SK-N-SH treated with all-trans-retinoic acid at 6 μM for 48 hours (cell line): ENCODE measurements at places on chromosomes 5 and 9.

DNA sequence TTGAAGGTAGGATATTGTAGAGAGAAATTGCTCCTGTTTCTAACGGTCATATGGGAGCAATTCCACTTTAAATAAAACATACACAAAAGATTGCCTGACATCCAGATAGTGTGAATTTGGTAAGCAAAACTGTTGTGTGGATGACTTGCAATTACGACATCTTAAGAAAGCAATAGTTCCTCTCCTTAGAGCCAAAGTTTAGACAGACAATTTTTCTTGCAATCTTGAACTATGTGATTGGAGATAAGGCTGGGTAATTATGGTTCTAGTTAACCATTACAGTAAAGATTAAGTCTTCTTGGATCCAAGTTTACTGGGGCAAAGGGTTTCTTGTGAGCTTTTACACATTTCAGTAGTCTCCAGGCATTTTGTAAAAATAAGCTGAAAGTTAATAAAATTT is 1080.6 kb upstream of the CDH6 start:
- ATAC-seq = no peak

- ATAC-seq = peak; percentile 53
Observed at GRCh38 chr5:168291964-168292785, 730 bp downstream of the WWC1 start.

DNA sequence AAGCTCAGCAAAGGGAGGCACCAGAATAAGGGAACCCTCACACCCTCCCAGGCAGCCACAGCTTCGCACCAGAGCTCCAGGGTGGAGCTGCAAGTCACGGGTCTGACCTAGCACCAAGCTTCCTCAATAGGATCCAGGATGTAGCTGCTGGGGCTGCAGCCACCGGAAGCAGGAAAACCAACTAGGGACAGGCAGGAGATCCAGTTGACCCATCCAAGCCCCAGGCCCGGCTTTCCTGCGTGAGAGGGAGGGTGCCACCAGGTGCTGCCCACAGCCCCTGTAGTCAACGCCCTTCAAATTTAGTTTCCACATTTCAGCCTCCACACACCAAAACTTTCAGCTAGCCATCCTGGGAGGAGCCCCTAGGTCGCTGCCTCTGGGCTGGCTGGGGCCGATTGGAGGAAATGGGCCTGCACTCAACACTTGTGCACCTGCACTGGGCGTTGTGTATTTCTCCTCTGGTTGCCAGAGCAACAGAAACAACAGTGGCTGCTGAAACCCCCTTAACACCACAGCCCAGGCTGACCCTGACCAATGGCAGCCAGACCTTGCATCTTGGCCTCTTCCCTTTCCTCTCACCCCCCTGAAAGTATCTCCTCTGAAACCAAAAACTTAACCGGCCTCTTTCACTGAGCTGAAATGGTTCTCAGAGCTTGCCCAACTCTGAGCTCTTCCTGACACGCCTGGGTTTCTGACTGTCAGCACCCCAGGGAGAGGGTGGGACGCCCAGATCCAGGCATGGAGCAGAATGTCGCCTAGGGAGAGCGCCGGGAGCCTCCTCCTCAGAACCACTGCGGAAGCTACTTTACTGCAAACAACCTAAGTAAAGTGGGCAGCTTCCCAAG is 226.5 kb upstream of the MAP3K1 start:
- no peak for ATAC-seq

DNA sequence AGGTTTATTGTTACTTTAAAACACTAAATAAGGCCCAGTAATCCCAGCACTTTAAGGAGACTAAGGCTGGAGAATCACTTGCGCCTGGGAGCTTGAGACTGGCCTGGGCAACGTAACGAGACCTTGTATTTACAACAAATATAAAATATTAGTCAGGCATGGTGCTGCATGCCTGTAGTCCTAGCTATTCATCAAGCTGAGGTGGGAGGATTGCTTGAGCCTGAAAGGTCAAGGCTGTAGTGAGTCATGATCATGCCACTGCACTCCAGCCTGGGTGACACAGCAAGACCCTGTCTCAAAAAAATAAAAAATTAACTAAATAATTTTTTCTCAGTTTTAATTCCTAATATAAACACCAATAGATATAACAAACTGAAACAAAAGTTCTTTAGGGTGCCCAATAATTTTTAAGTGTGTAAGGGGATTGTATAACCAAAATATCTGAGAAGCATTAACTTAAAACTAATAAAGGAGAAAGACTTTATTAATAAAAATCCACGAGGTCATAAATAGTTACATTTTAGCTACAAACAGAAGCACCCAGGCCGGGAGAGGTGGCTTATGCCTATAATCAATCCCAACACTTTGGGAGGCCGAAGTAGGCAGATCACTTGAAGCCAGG is 32.7 kb downstream of the FAM13B start:
- ATAC-seq = peak; percentile 47

GRCh38 chr5:101102506-101102905 is 199.4 kb upstream of the ST8SIA4 start:
- no peak for ATAC-seq

GRCh38 chr9:99135456-99135855 is 30.5 kb downstream of the TGFBR1 start:
- ATAC-seq = no peak; the same call in 1 of the 3 replicates

- ATAC-seq = no peak
Observed at GRCh38 chr5:16863469-16863946, 72.6 kb downstream of the MYO10 start.

- peak; percentile 68 for ATAC-seq
Observed at GRCh38 chr9:115133649-115134048, 15.7 kb upstream of the TNC start.

- no peak for ATAC-seq
Observed at GRCh38 chr9:132539096-132539495, 43.3 kb upstream of the BARHL1 start.

- ATAC-seq = no peak
Observed at GRCh38 chr5:82534986-82535385, 256.8 kb upstream of the RPS23 start.

- ATAC-seq = no peak
Observed at GRCh38 chr5:54624805-54625568, 107.4 kb downstream of the SNX18 start.

- ATAC-seq = no peak
Observed at GRCh38 chr5:129362456-129362855, 97.6 kb upstream of the ADAMTS19 start.

GRCh38 chr9:88197016-88197415 is 58.7 kb upstream of the SPATA31C2 start:
- ATAC-seq = no peak

GRCh38 chr9:89006996-89007967 is 16.0 kb downstream of the S1PR3 start:
- peak; percentile 20; the same call in 1 of the 3 replicates for ATAC-seq

- ATAC-seq = no peak; the same call in 2 of the 3 replicates
Observed at GRCh38 chr9:137076636-137077009, 694 bp upstream of the UAP1L1 start.

DNA sequence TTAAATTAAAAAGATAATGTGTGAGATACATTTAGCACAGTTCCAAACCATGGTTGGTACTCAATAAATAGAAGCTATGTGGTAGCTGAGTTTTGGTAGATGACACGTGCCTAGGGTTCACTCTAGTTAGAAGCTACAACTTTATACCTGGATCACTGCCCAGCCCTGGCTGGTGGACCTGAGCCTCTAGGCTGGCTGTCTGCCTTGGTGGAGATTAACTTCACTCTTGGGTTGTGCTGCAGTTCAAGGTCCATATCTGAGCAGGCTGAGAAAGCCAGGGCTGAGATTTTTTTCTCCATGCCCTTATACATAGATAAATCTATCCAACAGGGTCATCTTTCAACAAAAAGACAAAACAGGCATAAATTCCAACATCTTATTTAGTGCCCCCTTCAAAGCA is 44.6 kb upstream of the SPDL1 start:
- no peak for ATAC-seq

DNA sequence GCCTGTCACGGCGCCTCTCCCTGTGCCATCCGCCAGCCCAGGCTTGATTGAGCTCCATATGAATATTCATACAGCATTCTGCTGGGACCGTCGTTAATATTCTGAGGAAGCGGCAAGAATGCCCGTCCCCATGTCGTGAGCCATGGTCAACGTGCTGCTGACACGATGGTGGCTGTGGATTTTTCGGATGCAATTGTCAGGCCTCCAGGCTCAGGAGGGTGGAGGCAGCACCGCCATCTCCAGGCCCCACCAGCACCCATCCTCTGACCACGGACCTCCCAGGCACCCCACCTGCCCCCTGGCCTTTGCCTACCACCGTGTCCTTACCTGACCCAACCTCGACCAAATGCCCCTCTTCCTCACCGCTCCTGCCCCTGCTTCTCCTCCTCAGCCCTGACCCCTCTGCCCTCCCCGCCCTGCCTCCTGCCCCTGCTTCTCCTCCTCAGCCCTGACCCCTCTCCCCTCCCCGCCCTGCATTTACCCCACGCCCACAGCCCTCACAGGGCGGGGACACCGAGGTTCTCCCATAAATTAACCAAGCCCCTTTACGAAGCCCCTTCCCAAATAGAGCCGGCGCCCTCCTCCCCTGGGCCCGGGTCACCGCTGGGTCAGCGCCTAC is 9.9 kb downstream of the TMEM250 start:
- no peak for ATAC-seq

DNA sequence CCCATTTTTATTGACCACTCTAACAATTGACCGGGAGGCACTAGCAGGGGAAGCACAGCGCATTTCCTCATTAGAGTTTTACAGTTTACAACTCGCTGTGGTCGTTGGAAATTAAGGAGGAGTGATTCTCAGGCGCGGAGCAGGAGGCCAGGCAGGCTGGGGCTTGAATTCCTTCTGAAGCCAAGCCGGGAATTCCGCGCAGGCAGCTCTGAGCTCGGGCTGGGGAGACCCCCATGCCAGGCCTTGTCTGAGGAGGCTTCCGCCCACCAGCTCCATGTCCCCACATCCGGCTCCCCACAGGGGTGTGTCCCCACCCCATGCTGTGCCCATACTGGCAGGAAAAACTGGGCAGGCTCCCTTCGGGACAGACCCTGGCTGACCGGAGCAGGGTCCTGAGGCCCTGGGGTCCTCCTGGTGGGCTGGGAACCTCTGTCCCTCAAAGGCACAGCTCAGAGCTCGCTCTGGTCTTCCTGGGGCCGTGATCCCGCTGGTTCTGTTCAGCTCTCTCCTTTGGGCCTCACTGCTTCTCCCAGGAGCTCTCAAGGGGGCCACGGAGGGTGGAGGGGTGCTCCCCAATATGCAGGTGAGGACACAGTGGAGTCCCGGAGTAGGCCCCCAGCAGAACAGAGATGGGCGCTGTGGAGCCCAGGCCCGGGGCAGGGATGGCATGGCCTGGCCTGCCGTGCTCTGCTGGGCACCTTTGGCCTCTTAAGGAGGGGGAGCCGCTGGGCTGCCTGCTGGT is 1.3 kb upstream of the NRARP start:
- ATAC-seq = no peak

DNA sequence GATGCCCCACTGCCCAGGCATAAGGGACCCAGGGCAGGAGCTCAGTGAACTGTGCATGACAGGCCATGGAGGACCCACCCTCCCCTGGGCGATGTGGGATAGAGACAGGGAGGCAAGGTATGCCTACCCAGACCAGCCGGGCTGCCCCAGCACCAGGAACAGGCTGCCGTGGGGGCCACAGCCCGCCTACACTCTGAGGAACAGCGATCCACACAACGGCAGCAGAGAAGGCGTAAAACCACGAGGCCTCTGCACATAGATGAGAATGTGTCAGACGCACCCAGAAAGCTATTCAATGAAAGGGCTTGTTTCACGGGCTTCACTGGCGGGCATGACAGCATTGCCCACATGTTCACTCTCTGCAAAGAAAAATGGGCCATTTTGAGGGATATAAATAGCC is 49.5 kb downstream of the SEMA4D start:
- ATAC-seq = no peak

DNA sequence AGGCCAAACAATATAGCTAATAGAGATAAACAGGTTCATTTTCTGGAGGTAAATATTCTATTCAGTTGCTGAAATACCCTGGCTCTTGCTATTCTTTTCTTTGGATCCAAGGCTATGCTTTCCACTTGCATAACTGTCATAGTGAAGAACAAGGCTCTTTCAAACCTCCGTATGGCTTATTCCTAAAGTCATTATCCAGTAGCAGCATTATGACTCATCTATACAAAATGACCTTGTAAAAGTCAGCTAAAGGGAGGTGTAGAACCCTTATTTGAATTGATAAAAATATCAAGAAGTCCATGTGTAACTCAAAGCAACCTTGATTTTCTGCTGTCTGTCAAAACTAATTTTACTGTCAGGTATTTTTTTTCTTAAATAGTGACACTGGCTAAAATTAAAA is 447.8 kb downstream of the PLK2 start:
- no peak for ATAC-seq

GRCh38 chr5:77177576-77177975 is 32.9 kb upstream of the PDE8B start:
- no peak for ATAC-seq

GRCh38 chr9:124969401-124969800 is 28.5 kb upstream of the GOLGA1 start:
- no peak for ATAC-seq

GRCh38 chr5:156402387-156402921 is 75.5 kb downstream of the SGCD start:
- ATAC-seq = no peak

DNA sequence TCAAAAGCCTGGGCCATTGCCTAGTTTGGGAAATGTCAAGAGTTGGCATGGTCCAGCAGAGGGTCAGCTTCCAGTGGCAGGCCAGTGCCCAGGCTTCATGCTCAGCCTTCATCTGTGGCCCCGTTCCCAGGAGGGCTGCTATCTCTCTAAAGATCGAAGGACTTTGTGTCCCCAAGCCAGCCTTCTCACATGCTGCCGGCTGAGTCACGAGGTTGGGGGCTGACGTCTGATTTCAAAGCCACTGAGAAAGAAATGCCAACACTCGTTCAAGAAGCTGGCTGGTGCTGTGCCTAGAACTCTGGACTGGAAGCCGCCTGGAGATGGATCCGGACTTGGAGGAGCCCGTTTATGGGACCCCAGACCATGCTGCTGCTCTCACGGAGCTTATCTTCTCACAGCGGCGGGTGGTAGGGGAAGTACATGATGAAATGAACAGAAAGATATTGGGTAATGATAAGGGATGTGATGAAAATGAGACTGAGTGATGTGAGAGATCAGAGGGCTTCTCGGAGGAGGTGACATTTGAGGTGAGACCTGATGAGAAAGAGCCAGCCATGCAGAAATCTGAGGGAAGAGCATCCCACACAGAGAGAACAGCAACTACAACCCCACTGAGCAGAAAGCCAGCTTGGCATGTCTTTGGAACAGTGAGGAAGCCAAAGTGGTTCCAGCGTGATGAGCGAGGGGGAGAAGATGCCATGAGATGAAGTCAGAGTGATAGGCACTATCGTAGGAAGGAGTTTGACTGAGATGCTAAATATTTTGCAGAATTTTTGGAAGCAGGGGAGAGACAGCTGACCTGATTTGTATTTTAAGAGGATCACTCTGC is 54.9 kb upstream of the BOD1 start:
- ATAC-seq = peak; percentile 39; the same call in 2 of the 3 replicates

GRCh38 chr5:169710675-169711074 is 73.6 kb downstream of the DOCK2 start:
- ATAC-seq = no peak

DNA sequence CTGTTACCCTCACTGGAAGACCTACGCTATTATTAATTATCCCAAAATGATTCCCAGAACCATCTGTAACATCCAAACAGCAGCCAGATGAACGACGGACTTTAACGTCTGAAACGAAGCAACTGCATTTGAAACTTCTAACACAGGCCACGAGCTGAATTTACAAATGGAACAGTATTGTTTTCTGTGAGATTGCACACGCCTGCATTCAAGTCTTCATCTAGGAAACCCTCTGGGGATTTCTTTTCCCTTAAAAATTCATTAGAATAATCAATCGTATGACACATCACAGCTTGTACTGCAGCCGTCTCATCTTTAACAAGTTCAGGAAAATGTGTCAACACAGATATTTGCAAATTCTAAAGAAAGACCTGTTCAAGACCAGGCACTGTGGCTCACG is 80.2 kb downstream of the MYO10 start:
- no peak; the same call in 2 of the 3 replicates for ATAC-seq

GRCh38 chr9:8895106-8895860 is 1095.7 kb upstream of the DMAC1 start:
- ATAC-seq = no peak
